NCI-H2029 (cell line): ENCODE measurements at places on chromosomes 12 and 14.

DNA sequence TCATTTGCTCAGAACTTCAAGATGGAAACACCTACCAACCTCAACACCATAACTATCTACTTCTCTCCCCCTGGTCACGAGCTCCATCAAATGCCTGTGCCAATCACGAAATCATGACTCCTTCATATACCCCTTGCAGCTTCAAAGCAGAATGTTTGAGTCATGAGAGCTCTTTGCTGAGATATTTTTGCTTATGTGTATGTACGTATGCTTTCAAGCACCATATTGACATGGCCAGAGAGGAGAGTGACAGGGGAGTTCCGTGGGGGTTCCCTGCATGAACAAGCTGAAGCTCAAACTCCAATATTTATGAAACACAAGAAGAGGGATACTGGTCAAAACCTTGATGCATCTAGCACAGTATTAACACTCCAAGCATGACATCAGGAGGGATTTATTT lies 374.4 kb downstream of the DPF3 start:
- no peak for DNase-seq

GRCh38 chr12:100248886-100249285 lies 18.0 kb downstream of the DEPDC4 start:
- DNase-seq = no peak

- DNase-seq = no peak
Measured at GRCh38 chr14:74875941-74876913, at the start of gene PROX2. PROX2 (minus strand) TSS chr14:74876145; CDS start chr14:74863834, 12,311 bp downstream.

DNA sequence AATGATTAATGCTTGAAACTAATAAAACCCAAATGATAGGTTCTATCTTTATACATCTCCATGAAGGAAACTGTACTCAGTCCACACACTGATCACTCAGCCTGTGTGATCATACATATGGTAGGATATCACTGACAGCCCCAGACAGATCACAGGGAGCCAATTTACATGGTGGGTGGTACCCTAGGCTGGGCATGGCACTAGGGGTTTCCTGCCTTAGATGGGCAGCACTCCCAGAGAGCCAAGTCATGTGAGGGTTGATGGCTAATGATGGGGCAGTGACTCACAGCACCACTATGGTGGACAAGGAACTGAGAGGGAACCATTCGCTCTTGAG lies 89.6 kb upstream of the PTPRR start:
- DNase-seq = no peak

GRCh38 chr14:32017587-32017986 lies 59.5 kb upstream of the ARHGAP5 start:
- no peak for DNase-seq

DNA sequence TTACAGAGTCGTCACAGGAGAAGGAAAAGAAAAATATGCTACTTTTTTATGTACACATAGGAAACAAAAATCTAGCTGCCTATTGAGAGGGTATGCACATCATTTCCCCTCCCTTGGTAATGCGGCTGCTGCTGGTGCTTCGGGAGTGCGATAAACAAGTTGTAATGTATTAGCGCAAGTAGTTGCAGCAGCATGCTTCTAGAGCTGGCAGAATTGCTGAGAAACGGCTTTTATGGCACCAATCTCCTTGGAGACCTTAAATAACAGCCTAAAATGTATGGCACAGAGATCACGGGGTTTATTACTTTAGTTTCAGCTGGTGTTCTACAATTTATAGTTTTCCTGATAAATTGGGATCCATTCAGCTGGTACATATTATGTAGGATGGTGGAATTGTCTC lies 447.6 kb upstream of the TMPO start:
- DNase-seq = no peak

- peak; percentile 4 for DNase-seq
Measured at GRCh38 chr12:14167005-14167628, 185.7 kb upstream of the GRIN2B start.

GRCh38 chr14:42628602-42629001 lies 1021.9 kb downstream of the LRFN5 start:
- no peak for DNase-seq

GRCh38 chr12:124939421-124940142 lies 25.1 kb upstream of the UBC start:
- no peak for DNase-seq

GRCh38 chr14:105378199-105378598 lies 20.1 kb upstream of the TEX22 start:
- DNase-seq = no peak

DNA sequence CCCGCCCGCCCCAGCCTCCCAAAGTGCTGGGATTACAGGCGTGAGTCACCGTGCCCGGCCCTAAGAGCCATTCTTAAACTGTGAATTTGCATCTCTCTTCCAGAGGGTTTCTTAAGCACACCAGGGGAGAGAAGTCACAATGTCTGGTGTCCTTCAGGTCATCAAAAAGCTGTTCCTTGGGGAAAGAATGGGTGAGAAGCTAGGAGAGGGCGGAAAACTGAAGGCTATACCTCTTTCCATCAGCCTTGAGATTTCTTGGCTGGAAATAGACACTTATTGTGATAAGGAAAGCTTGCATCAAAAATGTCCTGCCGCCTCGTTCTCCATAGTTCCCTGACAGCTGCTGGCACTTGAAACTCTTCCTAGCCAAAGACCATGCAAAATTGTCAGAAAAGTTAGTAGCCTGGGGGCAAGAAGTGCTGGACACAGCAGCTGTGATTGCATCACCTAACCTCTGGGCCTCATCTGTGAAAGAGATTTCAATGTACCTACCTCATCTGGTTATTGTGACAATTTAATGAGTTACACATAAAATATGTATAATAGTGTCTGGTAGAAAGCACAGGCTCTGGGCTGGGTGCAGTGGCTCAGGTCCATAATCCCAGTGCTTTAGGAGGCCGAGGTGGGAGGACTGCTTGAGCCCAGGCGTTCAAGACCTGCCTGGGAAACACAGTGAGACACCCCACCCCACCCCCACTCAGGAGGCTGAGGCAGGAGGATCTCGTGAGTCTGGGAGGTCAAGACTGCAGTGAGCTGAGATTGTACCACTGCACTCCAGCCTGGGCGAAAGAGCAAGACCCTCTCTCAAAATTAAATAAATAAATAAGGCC lies 9.7 kb upstream of the UBC start:
- no peak for DNase-seq

GRCh38 chr14:66359500-66359899 lies 126.7 kb upstream of the CCDC196 start:
- peak; percentile 0 for DNase-seq

DNA sequence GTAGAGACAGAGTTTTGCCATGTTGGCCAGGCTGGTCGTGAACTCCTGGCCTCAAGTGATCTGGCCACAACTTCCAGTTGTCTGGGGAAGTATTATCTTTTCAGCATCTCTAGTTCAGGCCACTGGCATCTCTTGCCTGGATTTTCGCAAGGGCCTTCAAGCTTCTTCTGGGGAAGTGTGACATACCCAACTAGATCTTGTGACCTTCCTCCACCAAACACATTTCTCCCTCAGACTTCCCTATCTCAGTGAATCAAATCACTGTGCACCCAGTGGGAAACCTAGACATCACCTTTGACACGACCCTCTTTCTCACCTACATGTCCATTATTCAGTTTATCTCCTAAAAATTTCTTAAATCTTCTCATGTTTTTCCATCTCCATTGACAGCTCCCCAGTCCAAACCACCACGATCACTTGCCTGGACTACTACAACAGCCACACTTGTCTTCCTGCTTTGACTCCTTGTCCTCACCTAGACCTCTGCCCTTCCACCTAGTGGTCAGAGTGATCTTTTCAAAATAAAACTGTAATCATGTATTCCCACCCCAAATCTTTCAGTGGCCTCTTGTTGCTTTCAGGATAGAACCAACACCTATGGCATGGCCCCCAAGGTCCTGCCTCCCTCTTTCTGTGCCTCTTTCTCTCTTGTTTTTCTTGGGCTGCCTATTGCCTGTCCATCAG lies 3.3 kb downstream of the EEF1AKMT3 start:
- DNase-seq = no peak

GRCh38 chr14:37195327-37195726 lies 2.4 kb upstream of the MIPOL1 start:
- DNase-seq = no peak

- no peak for DNase-seq
Measured at GRCh38 chr12:57777911-57778310, 4.7 kb upstream of the TSFM start.

DNA sequence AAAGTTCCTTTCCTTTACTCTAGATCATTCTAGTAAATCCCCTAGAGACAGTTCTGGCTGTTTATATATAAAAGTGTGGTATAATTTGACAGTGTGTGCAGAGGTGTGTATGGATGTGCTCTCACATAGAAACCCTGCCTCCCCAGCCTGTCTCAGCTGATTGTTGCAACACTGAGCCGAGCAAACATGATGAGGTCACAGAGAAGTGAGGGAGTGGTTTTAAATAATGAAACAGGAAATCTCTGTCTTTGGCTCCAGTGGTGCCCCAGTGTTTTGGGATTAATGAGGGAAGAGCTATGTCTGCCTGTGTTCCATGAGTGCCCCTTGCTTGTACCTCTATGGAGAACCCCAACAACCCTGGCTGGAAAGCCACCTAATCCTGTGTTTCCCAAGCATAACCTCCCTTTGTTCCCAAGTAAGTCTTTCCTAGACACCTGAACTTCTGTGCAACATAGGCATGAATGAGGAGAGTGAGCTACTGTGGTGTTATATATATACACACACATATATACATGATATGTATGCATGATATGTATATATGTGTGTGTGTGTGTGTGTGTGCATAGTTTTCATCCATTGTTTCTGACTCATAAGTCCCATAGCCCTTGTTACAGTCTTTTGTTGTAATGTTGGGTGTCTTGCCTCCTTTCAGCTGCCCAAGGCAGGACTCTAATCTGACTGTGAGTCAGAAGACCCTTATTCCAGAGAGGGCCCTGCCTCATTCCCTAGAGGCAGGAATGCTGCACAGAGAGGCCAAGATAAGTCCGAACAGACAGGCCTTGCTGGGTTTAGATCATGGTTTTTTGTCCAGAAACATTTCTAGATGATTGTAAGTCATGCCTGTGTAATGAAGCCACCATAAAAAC lies 18.0 kb downstream of the TRAF3 start:
- DNase-seq = peak; percentile 48

- DNase-seq = no peak
Measured at GRCh38 chr12:52480073-52480472, 6.5 kb upstream of the KRT6C start.

GRCh38 chr12:24546084-24546483 lies 402.8 kb downstream of the BCAT1 start:
- DNase-seq = no peak

GRCh38 chr14:106844608-106845285 lies 1318.4 kb downstream of the TMEM121 start:
- peak; percentile 19 for DNase-seq
